Activated naive CD4-positive, alpha-beta T cell (primary cell): ENCODE measurements at places on chromosomes 6 and 20.

DNA sequence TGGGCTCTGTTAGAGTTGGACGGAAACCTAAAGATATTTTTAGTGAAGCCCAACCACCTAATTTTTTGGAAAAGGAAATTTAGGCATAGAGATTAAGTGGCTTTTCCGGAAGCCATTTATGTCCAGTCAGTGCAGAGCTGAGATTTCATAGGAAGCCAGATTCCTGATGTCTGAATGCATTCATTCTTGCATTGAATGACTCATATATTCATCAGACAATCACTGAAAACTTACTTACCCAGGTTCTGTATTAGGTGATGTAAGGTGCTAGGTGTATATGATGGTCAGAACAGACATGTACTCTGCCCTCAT lies 4.1 kb downstream of the SH3BGRL2 start:
- no peak for DNase-seq

GRCh38 chr6:135537741-135538301 lies 40.3 kb upstream of the AHI1 start:
- no peak for DNase-seq

DNA sequence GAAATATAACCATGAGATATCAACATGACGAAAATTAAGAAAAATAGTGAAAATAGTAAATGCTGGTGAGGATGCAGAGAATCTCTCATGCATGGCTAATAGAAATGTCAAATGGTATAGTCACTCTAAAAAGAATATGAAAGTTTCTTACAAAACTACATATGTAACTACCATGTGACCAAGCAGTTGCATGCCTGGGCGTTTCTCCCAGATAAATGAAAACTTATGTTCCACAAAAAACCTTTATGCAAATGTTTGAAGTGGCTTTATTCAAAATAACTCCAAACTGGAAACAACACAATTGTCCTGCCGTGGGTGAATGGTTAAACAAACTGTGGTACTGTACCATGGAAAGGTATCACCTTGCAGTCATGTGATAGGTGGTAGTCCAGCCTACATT lies 112.4 kb downstream of the HDGFL1 start:
- DNase-seq: no peak

DNA sequence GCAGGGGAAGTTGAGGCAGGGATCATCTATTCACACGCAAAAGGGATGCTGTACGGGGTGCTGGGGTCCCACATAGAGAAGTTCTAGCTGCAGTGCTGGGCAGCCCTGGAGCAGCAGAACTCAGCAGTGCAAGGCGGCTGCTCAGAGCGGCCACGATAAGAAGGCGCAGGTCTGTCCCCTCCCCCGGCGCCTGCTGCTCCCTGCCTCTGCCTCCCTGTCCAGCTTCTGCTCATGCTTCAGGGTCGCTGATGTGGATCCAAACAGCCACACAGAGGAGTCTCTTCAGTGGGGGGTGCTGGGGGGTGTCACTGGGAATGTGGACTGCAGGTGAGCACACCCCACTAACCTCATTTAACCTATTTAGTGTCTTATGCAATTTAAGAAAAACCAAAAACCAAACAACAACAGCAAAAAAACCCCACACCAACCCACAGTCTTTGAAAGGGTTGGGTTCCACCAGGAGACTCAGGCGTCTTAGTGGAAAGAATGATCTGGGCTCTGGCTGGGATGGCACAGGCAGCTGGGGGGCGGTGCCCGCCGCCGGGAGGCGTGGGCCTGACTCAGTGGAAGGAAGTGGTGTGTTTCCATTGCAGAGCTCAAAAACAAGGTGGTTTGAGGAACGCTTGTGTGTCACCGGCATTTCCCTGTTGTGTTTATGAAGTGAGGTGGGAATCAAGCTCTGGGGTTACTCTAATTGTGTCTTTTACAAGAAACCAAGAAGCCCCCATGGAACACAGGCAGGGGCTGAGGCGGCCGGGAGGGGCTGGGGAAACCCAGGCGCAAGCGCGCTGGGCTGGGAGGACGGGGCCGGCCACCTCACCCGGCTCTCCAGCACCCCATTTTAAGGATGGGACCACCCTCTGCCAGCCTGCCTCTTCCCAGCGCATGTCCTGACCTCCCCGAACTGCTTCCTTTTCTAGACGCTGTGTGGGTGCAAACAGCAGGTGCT lies 55.1 kb downstream of the IRF4 start:
- DNase-seq: peak; percentile 64

DNA sequence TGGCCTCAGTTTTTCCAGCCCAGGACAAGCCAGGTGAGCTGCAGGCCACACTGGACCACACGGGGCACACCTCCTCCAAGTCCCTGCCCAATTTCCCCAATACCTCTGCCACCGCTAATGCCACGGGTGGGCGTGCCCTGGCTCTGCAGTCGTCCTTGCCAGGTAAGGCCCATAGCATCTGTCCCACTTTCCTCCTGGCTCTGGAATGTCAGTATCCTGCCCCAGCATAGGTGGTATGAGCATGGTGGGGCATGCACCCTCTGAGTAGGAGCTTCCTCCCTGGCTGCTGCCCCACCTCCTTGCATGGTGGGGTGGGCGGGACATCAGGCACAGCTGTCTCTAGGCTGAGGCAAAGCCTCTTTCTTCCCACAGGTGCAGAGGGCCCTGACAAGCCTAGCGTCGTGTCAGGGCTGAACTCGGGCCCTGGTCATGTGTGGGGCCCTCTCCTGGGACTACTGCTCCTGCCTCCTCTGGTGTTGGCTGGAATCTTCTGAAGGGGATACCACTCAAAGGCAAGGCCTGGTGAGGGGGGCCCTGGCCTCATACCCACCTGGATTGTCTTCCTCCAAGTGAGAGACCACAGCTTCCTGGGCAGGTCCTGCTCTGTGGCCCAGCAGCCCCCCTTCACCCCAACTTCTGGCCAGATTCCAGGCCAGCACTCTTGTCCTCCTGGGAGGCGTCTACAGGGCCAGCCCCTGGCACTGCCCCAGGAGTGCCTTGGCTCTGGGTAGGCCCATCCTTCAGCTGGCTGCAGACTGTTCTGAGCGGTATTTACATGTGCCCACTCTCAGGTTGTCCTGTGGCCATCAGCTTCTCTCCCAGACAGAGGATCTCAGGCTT lies 9.1 kb downstream of the PI16 start:
- DNase-seq: peak; percentile 14
